ENCODE measurements at places on chromosomes 5 and 9. TPM values are rescaled to one million over a fixed set of nuclear protein-coding genes. Genes with fewer than 3 reads are reported as not detected.

The LHFPL2 gene
- 90.5 TPM for total RNA-seq

The SGCD gene
- 16.9 TPM for total RNA-seq

The NFIL3 gene
- 10.5 TPM for total RNA-seq

The PCDHA1 gene
- under 0.01 TPM for total RNA-seq

The DMRT3 gene
- total RNA-seq: not detected

The CDO1 gene
- total RNA-seq: 7.4 TPM

The NPR3 gene
- 24.3 TPM for total RNA-seq

The UBAP2 gene
- total RNA-seq: 14.9 TPM

The REEP2 gene
- total RNA-seq: 6.8 TPM

Measured in aortic smooth muscle cell (primary cell).